ENCODE measurements at places on chromosomes 1 and 21.

DNA sequence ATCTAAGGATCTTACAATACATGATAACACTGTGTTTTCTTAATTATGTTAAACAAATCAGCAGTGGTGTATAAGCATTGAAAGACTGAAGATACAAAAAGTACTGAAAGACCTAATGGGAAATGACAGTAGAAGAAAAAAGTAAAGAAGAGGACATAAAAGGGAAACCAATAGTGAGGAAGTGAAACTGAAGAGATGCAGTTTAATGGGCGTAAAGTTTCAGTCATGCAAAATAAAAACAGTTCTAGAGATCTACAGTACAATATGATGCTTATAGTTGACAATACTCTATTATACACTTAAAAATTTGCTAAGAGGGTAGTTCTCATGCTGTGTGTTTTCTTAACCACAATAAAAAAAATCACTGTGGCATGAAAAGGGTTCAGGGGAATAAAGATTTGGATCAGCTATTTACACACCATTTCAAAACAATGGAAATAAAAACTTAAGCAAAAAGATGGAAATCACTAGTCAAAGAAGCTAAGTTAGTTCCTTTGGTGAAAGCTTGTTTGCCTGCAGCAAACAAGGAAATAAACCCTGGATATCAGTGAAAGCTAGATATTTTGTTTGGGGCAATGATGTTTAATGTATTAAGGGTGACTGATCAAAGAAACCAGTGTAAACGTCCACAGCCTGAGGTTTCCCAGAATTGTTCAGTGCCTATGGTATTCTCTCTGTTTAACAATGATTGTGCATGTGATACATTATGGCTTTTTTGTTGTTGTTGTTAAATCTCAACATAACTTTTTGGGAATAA is 1160.8 kb upstream of the ADGRL2 start:
- no peak for DNase-seq

DNA sequence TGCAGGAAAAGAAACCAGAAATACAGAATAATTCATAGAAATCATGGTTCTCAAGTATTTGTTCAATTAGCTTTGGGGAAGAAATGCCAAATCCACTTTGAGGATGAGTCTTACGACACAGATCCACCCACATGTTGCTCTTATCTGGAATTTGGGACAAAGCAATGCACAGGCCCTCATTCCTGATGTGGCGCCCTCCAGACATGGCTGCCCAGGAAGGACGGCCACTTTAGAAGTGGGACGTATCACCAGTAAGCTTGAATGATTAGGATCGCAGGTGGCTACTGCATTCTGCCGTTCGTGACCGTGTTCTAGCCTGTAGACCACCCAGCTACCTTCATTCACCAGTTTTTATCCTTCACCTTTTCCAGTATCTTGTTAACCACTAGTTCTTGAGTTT is 20.1 kb upstream of the NCMAP start:
- DNase-seq = no peak

GRCh38 chr1:163697137-163697536 is 375.4 kb downstream of the NUF2 start:
- no peak for DNase-seq

DNA sequence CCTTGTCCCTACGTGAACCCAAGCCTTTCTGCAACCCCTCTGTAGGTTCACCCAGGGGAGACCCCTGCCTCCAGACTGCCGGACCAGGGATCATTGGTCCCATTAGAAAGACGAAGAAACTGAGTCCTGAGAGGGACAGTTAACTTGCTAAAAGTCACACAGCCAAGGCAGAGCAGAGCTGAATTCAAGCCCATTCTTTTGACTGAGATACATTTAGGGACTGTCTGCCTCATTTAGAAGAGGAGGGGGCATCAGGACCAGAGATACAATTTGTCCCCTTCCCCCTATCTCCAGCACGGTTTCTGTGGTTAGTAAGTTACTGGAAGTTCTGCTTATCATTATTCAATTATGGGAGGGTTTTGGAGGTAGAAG is 19.1 kb downstream of the KCNQ4 start:
- no peak for DNase-seq

GRCh38 chr1:38992412-38993111 is 1.5 kb downstream of the AKIRIN1 start:
- DNase-seq = no peak

DNA sequence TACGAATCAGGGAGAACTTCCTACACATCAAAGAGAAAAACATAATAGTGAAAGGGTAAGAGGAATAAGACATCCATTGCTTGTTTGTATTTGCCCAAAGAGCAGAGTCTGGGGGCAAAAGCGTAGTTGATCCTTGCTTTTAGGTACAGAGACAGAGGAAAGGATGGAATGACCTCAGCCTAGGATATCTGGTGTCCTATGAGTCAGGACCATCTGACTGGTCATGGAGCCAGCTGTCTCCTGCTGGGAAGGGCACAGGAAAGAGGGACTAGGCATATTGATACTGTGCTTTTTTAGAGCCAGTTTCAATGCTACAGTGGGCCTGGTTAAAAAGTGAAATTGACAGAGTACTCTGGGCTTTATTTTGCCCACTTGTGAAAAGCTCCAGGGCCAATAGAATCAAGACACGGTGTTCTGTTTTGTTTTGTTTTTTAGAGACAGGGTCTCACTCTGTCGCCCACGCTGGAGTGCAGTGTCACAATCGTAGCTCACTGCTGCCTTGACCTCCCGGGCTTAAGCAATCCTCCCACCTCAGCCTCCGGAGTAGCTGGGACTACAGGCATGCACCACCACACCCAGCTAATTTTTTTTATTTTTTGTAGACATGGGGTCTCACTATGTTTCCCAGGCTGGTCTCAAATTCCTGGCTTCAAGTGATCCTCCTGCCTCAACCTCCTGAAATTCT is 3.2 kb downstream of the PLEKHO1 start:
- DNase-seq = no peak

- DNase-seq = no peak
These were observed 14.1 kb downstream of the TRAF3IP3 start for GRCh38 chr1:209769971-209770370.

GRCh38 chr1:47984175-47984789 is 12.9 kb downstream of the TRABD2B start:
- no peak for DNase-seq

DNA sequence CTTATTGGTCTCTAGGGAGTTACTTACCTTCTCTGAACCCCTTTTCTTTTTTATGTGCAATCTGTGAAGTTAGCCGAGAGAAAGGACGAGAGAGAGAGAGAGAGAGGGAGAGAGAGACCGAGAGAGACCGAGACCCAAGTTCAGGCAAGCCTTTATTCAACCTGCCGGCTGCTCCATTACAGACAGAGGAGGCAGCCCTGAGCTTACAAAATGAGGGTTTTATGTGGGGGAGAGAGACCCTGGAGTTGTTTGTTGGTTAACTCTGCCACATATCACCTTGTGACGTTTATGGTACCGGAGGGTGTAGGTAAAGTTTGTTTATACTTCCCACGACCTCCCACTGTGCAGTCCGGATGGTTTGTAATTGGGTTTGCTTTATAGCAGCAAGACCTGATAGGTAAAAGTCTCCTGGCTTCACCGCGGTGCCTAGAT is 1.5 kb upstream of the MCOLN3 start:
- DNase-seq = no peak

- no peak for DNase-seq
These were observed 11.0 kb upstream of the WNT4 start for GRCh38 chr1:22153660-22154437.

- DNase-seq = no peak
These were observed 1.0 kb downstream of the YOD1 start for GRCh38 chr1:207049974-207050391.

GRCh38 chr1:56045062-56045461 is 534.3 kb downstream of the PLPP3 start:
- no peak for DNase-seq
